Adrenal gland (tissue), 19 donors: ENCODE measurements at places on chromosomes 7 and 10. TPM values are rescaled to one million over a fixed set of nuclear protein-coding genes. Genes with fewer than 3 reads are reported as not detected.
A peak's percentile ranks its signal among the peaks of the same experiment; 100 is the strongest.

DNA sequence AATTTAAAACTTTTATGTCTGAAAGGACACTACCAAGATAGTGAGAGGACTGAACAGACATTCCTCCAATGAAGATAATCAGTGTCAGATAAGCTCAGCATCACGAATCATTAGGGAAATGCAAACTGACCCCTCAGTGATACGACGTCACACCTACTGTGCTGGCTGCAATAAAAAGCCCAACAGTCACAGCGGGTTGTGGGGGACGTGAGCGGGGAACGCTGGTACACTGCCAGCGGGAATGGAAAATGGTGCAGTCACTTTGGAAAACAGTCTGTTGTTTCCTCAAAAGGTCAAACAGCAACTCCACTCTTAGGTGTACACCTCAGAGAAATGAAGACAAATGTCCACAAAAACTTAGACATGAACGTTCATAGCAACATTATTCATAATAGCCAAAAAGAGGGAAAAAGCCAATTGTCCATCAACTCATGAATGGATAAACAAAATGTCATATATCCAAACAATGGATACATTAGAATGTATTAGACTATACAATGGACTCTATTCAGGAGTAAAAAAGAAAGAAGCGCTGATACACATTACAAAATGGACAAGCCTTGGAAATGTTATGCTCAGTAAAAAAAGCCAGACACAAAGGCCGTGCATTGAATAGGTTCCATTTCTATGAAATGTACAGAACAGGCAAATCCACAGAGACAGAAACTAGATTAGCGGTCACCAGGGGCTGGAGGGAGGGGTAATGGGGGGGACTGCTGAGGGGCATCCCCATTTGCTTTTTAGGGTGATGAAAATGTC, 2.4 kb upstream of the ECHS1 start:
- DNase-seq, result no peak

DNA sequence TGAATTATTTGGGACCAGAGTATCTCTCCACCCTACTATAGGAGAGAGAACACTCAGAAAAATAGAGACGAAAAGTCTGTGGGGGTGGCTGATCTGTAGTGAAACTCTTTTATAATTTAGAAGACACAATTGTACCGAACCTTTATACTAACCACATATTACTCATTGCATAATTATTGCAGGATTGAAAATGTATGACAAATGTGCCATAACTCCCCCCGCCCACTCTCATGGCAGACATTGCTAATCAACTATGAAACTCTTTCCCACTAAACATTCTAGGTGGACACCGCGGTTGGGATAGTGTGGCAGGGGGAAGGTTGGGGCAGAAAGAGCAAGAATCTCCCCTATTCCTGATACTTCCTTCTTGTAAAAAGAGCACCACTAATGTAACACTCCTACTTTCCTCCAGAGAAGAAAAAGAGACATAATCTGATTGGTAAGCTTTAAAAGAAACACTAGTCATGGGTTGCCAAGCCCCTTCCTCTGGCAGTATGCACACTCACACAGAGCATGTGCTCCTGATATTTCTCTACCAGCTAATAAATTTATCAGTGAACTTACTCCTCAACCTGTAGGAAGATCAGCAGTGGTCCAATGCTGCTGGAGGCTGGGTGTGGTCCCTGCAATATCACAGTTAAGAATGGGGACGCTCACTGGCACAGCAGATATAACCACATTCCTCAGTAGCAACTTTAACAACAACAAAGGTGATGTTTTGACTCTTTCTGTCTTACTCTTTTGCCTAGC, 18.7 kb upstream of the ARID5B start:
- DNase-seq, result no peak

DNA sequence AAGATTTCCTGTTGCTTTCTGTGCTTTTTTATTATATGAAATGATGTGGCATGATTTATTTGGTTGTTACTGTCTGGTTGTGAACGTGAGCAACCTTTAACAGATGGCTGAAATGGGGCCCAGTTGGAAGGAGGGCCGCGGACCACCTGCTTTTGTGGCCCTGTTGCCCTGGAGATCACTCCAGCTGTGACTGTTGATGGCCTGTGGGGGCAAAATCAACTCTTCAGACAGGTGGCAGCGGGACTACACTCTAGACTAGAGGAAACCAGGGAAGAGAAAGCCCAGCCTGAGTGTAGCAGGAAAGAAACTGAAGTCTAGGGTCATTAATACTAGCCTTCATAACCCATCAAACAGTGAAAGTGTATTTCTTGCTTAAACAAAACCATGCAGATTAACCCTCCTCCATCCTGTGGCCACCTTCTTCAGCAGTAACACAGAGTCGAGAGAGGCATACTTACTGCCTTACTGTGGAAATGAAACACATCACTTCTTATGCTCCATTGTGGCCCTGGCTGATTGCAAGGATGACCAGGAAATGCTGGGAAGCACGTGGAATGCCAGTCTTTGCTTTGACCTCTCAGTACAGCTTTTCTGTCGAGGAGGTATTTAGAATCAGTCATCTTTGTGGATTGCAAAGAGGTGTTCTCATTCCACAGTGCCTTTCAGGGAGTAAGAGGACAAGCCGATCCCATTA, 80.5 kb downstream of the CCNY start:
- DNase-seq, result no peak

- DNase-seq, result no peak
Measured at GRCh38 chr10:124996854-124997215, 54.9 kb downstream of the ZRANB1 start.

DNA sequence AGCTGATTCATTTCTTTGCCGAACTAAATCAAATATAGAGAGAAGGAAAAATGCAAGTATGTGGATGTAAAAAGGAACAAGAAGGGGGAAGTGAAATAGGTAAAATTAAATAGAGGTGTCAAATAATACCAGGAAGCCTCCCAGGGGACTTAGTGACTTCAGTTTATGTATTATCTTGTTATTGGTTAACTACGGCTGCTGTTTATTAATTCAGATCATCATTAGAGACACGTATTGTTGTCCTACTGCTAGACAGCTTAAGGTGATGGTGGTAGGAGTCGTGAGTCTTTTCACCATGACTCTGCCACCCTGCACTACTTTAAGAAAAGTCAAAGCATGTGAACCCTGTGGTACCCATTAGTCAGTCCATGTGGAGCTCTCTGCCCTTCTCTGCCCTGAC, 289.1 kb downstream of the PRKG1 start:
- no peak for DNase-seq

- DNase-seq, result no peak
Measured at GRCh38 chr10:118163217-118163616, 116.5 kb upstream of the RAB11FIP2 start.

GRCh38 chr10:53786236-53786900, 1013.8 kb upstream of the MBL2 start:
- DNase-seq, result no peak

- peak; percentile 93 for DNase-seq
Measured at GRCh38 chr10:71212318-71213126, at the start of gene UNC5B. Gene UNC5B (plus strand): TSS chr10:71212570. CDS start chr10:71212986, 416 bp downstream.

DNA sequence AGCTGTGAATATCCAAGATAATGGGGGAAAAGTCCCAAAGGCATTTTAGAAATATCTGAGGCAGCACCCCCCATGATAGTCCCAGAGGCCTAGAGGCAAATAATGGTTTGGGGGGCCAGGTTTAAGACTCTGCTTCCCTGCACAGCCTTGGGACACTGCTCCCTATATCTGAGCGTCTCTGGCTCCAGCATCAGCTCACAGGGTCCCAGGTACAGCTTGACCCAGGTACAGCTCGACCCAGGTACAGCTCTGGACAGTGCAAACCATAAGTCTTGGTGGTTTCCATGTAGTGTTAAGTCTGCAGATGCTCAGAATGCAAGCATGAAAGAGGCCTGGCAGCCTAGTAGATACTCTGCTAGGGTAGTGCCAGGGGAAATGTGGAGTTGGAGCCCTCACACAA, 47.0 kb upstream of the VWDE start:
- no peak for DNase-seq

GRCh38 chr10:46074196-46074946, 28.3 kb upstream of the MSMB start:
- DNase-seq, result no peak

GRCh38 chr10:20963056-20963455, 65.9 kb upstream of the NEBL start:
- no peak for DNase-seq

SLC16A9 gene
- 175 TPM for total RNA-seq

TUBB8 gene
- not detected for total RNA-seq

TUBAL3 gene
- not detected for total RNA-seq
